HT1080 (cell line): ENCODE measurements at places on chromosomes 7 and 10.

GRCh38 chr10:58781873-58782488, 269.3 kb downstream of the BICC1 start:
- peak; percentile 56 for DNase-seq

- DNase-seq: no peak
These were observed 393 bp downstream of the ZNF467 start for GRCh38 chr7:149772956-149773434.

- no peak for DNase-seq
These were observed 51.1 kb upstream of the AHR start for GRCh38 chr7:17247357-17247756.

GRCh38 chr7:91620827-91621226, 259.7 kb downstream of the MTERF1 start:
- no peak for DNase-seq

GRCh38 chr7:30524545-30524944, 19.9 kb upstream of the GGCT start:
- peak; percentile 25 for DNase-seq

DNA sequence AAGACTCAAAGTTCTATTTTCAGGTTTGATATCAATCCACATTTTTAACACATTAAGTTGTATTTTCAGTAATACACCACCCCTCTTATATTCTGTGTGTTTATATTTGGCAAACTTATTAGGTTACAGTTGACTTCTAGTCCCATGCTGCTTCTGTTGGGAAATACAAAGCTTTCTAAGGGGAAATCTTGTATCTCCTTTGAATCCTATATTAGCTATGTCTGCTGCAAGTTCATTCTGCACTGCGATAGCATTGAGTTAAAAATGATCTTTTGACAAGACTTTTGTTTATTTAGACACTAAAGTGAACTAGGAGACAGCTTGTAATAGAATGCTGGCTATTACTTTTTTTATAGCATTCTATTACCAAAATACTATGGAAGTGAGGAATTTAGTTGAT, 625.1 kb upstream of the ANKRD30A start:
- no peak for DNase-seq

GRCh38 chr7:979886-980571, 3.0 kb upstream of the CYP2W1 start:
- DNase-seq: no peak

- no peak for DNase-seq
These were observed 6.3 kb upstream of the DDIT4 start for GRCh38 chr10:72267381-72267780.

GRCh38 chr7:66307591-66308215, 102.6 kb downstream of the TPST1 start:
- peak; percentile 59 for DNase-seq

GRCh38 chr7:88919478-88920131, 124.1 kb upstream of the TEX47 start:
- DNase-seq: peak; percentile 21

GRCh38 chr10:84097787-84098353, 41.4 kb upstream of the GHITM start:
- no peak for DNase-seq

- DNase-seq: no peak
These were observed 537 bp downstream of the NAPEPLD start for GRCh38 chr7:103148131-103148993.

- no peak for DNase-seq
These were observed 4.0 kb downstream of the SCD start for GRCh38 chr10:100350914-100351485.

GRCh38 chr10:75851580-75852345, 420.3 kb downstream of the LRMDA start:
- no peak for DNase-seq

GRCh38 chr7:96167424-96167823, 154.5 kb downstream of the SLC25A13 start:
- no peak for DNase-seq

DNA sequence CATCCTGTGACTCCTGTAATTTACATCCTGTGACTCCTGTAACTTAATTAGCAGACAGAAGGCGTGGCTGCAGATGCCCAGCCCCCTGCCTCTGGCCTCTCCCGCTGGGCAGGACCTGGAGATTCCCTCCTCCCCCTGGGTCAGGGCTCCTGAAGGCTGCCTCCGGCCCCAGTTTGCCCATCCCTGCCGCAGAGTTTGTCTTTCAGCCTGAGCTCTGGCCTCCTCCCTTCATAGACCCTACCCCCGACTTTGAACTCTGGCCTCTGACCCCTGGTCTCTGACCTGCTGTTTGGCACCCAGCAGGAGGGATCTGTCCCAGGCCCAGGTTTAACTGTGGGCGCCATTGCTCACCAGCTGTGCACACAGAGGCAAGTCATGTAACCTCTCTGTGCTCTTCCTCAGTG, 45.6 kb downstream of the ELFN1 start:
- DNase-seq: no peak

GRCh38 chr10:102375250-102375649, 20.3 kb upstream of the NFKB2 start:
- no peak for DNase-seq

GRCh38 chr7:121187676-121188075, 141.1 kb upstream of the WNT16 start:
- DNase-seq: no peak

DNA sequence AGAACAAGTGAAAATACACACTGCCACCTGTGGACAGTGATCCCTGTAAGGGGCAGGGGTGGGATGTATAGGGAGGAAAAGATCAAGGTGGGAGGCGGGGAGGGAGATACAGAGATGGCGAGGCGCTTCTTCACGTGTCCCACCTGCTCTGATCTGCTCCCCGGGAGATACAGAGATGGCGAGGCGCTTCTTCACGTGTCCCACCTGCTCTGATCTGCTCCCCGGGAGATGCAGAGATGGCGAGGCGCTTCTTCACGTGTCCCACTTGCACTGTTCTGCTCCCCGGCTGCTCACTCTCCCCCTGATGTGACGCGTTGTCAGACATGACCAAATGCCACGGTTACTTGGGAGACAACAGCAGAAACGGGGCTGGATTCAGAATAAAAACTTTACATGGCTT, 308.3 kb upstream of the SHH start:
- DNase-seq: no peak

- no peak for DNase-seq
These were observed 95.0 kb downstream of the FANK1 start for GRCh38 chr10:125991392-125991791.

- DNase-seq: peak; percentile 11
These were observed 156.3 kb upstream of the GRB10 start for GRCh38 chr7:50939021-50939420.

DNA sequence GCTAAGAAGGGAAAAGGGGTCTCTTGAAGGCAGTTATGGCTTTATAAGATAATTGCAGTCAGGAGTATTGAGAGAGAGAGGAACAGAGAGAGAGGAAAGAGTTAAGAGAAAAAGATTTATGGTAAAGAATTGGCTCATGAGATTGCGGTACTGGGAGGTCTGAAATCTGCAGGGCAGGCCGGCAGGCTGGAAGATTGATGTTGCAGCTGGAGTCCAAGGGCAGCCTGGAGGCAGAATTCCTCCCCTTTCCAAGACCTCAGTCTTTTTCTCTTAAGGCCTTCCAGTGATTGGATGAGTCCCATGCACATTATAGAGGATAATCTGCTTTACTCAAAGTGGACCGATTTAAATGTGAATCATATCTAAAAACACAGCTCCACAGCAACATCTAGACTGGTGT, 68.4 kb downstream of the HACD1 start:
- DNase-seq: no peak

- no peak for DNase-seq
These were observed 55.9 kb upstream of the KIAA1217 start for GRCh38 chr10:24153031-24153430.

DNA sequence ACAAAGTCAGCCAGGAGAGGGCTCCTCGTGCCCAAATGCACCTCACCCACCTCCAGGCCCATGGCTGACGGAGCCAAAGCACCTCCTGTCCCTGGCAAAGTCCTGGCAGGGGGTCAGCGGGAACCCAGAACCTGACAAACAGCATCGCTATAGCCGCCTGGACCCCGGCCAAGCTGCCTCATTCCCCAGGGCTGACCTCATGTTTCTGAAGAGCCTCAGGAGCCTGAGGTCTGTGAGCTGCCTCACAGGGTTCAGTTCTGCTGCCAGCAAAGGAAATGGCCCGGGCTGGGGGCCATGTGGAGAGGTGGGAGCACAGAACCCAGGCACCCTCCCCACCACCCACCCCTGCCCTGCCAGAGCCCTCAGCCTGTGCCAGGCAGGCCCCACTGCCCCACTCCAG, 4.2 kb upstream of the NANOS1 start:
- DNase-seq: peak; percentile 38

- DNase-seq: peak; percentile 71
These were observed 151.8 kb downstream of the SFMBT2 start for GRCh38 chr10:7258948-7259523.

DNA sequence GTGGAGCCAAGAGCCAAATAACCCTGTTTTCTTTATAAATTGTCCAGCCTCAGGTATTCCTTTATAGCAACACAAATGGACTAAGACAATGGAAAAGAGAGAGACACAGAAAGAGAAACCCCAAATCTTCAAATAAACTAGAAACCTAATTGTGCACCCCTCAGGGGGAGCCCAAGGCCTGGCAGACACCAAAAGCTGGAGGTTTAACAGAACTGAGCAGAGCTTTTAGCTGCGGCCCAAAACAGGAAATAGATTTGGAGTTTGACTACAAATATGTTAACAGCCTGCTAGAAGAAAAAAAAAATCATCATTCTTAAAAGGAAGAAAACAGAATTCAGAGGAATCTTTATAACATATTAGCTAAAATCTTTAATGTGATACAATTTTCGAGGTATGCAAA, 1135.0 kb downstream of the GATA3 start:
- DNase-seq: no peak

GRCh38 chr10:128219295-128219694, 93.1 kb upstream of the MKI67 start:
- DNase-seq: no peak

DNA sequence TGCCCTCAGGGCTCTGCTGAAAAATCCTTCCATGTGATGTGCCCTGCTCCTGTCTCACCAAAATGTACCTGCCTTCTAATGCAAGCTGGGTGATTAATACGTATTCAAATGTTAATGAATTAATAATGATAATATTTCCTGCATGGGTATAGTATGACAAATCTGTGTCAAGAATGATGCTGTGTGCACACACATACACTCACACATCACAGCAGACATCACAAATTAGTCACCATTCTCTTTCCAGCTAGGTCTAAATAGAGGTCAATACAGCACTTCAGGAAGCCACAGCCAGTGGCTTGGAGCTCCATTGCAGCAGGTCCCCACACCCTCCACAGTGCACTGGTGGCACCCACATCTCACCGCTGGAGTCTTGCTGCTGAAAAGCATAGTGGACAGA, 681.2 kb upstream of the NRP1 start:
- DNase-seq: no peak

GRCh38 chr10:82778908-82779307, 903.9 kb downstream of the NRG3 start:
- no peak for DNase-seq

DNA sequence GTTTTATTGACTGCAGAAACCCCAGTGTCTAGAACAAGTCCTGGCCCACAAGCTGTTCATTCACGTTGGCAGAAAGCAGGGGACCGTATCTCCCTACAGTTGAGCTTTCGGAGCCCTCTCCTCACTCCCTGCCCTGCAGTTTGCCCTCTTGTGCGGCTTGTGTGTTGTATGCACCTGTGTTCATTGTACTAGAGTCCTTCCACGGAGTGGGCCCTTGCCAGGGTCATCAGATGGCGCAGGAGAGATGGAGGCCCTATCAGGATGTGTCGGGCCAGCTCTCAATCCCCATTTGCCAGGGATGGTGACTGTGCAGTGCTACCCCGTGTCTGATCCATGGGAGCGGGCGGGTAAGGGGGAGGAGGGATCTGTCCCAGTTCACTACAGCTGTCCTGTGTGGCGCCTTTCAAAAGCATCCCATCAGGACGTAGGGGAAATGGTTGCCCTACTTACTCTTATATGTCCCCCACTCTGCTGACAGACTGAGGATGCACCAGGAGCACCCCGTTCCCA, 77.4 kb upstream of the PRR15 start:
- DNase-seq: no peak

DNA sequence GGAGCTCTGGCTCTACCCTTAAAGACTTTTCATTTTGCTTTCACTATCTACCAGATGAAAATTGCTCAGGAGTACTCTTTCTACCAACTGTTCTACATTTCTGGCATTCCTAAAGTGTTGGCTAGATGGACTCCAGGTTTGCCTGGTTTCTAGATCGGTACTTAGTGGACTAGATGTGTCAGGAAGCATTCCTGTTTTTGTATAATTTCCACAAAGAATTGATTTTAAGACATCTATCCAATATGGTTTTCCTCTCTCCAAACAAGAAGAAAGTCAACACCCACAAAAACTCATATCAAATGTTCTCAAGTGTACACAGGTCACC, 157.7 kb downstream of the CHRM2 start:
- DNase-seq: no peak

- DNase-seq: no peak
These were observed 41.5 kb upstream of the CXCL12 start for GRCh38 chr10:44426247-44427034.

DNA sequence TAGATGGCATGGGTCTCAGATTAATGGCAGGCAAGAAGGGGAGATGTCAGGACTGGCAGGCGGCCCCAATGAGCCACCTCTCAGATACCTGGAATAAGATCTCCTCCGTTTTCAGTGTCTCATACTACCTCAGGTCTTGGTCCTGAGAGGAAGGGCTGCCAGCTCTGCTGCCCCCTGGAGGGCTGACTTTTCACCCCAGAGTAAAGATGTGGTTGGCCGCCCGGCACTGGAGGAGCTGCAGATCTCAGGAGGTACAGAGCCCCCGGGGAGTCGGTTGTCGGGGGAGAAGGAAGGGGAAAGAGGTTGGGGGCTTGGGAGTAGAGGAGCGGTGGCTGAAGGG, 642 bp upstream of the COL13A1 start:
- peak; percentile 83 for DNase-seq

DNA sequence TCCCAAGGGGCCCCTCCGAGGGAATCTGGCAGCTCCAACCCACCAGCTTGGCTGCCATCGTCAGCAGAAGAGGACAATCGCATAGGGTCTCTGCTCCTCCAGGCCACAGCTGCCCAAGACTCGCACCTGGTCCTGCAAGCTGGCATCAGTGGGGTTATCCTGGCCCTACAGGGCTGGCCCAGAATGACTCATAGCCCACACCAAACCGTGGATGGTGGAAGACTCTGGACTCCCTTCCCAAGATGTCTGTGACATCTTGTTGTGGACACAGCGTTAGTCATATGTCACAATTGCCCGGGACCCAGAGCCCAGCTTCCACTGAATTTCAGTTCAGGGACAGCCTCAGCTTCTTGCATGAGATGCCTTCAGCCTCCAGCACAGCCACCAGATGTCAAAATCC, 91.5 kb upstream of the CUX1 start:
- no peak for DNase-seq

DNA sequence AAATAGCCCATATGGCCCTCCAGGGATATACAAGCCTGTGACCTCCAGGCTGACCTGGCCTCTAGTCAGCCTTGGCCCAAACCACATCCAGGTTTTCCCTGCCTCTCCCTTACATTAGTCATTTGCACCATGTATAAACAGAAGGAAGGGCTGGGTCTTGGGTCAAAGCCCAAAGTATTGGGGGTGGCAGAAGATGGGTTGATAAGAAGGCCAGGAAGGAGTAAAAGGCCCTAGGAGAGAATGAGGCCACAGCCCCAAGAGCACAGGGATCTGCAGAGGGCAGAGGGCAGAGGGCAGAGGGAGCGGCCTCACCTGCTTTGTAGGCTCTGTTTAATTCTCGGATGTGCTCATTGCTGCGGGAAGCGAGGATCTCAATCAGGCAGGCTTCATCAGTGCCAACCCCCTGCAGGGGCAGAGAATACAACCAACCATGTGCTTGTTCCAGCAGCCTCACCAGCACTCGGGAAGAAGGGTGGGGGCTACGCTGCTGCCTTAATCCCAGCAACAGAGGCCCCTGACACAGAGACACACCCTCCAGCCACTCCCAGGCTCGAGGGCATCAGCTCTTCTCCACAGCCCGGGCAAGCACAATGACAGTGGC, 31.3 kb downstream of the PLAC9 start:
- peak; percentile 73 for DNase-seq
